ENCODE measurements at places on chromosomes 1 and 21.

- DNase-seq: peak; percentile 47
These were observed 112.3 kb downstream of the PRRX1 start for GRCh38 chr1:170776252-170776651.

DNA sequence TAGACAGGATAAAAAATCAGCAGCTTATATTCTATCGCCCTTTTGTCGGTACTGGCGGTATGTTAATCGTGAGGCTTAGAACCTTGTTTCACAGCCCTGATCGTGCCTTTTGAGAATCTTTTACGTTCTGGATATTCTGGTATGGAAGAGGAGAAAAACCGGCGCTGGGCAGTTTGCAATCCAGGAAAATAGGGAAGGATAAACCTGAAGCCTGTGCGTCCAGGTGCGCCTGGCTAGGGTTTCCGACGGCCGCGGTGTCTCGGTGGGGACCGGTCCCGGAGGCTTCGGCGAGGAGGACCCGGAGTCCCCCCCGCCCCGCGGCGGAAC is 258 bp upstream of the SYPL2 start:
- DNase-seq: no peak

DNA sequence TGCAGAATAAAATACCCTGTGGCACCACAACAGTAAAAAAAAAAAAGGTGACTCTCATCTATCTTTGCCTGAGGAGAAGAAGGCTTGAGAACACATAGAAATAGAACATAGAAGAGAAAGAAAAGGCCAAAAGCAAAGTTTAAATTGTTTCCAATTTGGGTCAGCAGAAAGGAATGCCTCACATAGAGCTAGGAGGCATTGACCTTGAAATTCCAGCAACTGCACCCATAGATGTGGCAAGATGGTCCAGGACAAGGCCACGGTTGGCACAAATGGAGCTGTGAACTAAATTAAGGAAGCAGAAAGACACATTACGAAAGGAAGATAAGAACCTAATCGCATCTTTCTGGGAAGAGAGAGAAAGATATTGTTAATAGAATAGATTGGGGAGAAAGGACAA is 588.3 kb downstream of the LMO4 start:
- peak; percentile 57 for DNase-seq

DNA sequence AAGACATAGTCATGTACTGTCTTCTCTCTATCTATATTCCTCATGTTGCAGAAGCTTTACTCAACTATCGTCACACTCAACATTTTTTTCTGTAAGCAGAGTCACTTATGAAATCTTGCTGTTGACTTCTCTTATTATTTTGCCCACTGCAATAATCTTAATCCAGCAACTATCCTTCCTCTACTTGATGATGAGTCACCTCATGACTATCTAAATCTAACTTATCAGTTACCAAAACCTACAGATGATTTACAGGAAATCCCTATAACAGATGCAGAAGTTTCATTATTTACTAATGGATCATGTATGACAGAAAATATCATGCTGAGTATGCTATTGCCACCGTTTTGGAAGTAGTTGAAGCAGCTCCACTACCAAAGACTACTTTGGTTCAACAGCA is 378.9 kb downstream of the DUSP10 start:
- DNase-seq: no peak

- DNase-seq: no peak
These were observed 11.4 kb downstream of the RGS5 start for GRCh38 chr1:163191301-163191700.

DNA sequence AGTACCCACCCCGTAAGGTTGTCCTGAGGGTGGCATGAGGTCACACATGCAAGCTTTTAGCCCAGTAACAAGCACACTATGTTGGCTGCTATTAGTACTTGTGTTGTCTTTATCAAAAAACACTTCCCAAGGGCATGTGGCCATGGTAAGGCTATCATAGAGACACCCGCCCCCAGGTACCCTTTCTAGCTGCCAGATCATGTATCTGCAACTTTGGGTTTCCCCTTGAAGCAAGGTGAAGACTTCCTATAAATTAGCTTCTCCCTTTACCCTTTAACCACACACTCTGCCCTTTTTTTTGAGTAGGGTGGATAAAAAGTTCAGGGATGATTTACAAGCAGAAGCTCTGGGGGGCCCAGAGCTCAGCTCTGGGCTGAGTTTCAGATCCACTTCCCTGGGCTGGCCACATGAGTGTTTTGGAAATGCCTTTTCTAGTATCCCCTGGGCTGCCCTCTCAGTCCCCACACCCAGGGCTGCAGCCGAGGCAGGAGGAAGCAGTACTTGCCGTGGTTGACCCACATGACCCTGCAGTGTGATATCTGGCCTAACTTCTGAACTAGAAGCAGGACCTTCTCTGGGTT is 2.0 kb downstream of the ZDHHC18 start:
- no peak for DNase-seq

DNA sequence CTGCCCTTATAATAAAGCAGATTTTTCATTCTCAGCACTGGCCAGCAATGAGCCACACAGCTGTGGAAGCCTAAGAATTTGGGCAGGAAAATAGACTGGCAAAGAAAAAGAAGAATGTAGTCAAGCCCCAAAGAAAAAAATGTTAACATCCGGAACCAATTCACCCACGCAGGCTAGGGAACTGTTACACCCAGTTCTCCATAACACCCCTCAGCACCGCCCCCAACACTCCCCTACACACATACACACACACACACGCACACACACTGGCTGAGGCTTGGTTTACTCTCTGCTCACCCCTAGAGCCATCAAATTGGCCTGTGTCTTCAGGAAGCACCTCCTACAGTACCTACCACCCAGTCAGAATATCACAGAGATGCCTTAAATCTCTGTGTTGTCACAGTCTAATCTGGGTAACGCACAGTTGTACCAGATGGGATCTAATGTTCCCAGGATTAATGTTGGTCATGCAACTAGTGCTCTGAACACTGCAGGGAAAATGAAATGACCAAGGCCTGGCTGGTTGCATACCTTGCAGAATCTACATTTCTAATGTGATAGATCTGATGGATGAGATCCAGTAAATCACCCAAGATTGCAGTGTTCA is 14.5 kb downstream of the TBX15 start:
- no peak for DNase-seq

GRCh38 chr1:18211764-18212163 is 104.2 kb downstream of the IGSF21 start:
- DNase-seq: no peak

DNA sequence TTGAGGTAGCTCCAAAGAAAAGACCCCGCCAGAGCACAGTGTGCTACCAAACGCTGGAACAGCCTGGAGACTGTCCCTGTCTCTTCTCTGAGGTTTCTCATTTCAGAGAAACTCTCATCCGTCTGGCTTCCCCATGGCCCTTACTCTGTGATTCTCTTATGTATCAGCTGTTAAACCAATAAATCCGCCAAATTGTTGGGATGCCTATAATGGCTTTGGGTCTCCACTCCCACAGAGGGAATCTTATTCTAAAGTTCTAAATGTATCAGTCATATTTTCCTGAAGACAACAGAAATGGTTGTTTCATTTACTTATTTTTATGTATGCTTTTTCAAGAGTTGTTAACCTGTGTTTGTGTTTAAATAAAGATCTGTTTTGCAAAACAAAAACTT is 4.0 kb downstream of the ERG start:
- DNase-seq: peak; percentile 2

DNA sequence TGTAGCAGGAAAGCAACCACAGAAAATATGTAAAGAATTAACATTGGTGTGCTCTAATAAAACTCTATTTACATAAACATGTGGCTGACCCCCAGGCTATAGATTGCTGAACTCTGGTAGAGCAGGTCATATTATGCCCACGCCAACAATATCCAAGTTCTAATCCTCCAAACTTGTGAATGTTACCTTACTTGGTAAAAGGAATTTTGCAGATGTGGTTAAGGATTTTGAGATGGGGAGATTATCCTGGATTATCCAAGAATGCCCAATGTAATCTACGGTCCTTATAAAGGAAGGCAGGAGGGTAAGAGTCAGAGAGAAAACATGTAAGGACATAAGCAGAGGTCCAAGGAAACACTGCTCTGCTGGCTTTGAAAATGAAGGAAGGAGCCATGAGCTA is 201.0 kb downstream of the USH2A start:
- peak; percentile 49 for DNase-seq

- DNase-seq: no peak
These were observed 2.8 kb downstream of the PERM1 start for GRCh38 chr1:978835-979743.

- DNase-seq: no peak
These were observed 480 bp downstream of the DPYD start for GRCh38 chr1:97920276-97920831.

- no peak for DNase-seq
These were observed 123.4 kb upstream of the FOXD3 start for GRCh38 chr1:63198871-63199394.

GRCh38 chr1:206065547-206066145 is 12.7 kb downstream of the RHEX start:
- no peak for DNase-seq
